ENCODE measurements at places on chromosomes 7 and 10. TPM values are rescaled to one million over a fixed set of nuclear protein-coding genes. Genes with fewer than 3 reads are reported as not detected.
A peak's percentile ranks its signal among the peaks of the same experiment; 100 is the strongest.

Gene FKBP9
- 81.8 TPM for total RNA-seq

DNA sequence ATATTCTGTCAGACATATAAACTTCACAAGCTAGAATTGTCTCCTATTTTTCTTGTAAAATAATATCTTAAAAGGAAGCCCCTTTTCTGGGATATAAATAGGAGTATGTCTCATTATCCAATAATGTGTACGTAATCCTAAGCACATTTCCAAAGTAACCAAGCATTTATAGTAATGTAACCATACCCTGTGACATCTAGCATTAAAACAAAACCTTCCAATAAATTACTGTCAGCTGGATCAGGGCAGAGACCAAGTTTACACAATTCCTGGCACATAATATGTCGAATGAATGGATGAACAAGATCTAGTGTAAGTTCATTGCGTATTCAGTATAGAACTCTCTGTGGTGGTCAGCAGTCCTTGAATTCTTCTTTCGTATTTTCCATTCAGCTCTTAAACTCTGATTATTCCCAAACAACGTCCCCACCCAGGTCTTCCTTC, 14.3 kb downstream of the CPED1 start:
- no peak for DNase-seq

DNA sequence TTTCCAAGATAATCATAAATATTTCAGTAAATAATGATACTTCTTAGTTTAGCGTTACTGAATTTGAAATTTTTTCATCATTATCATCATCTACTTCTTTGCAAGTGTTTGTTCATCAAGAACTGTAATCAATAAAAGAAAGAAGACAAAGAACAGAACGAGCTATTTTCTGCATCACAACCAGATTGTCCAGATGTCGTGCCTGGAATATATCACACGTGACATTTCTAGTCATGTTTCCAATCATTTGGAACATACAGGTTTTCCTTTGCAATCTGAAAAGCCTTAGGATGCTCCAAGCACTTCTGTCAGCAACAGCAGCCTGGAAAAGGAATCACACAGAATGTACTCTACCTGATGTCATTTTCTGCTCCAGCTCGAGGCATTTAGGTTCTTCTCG, 107.4 kb downstream of the FAM107B start:
- no peak for DNase-seq

DNA sequence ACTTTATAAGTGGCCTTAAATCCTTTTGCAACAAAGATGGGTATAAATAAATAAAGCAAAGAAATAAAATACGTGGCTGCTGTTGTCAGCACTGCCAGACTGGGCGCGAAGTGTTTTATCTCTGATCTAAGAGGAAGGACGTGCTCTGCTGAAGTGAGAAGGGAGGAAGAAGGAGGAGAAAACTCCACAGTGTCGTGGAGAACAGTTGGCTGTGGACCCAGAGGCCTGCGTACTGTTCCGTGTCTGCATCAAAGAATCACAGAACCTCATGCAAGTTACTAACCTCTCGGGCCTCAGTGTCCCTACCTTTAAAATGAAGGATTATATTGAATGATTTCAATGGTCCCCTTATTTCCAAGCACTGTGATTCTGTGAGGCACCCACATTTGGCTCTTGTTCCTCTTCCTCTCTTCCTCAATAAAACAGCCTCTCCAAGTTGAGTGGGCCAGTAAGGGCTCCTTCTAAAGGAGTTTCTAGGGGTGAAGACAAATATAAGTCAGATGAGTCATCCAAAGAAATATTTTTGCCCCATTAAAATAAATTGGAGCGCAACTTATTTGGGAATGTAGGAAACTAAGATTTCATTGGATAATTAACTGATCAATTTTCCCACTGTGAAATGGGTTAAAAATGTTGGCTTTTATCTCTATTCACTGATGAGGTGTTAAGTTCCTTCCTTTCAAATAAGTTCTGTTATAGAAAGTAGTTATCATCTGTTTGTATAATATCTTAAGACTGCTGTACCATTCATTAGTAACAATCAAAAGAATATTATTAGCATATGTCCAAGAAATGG, 126.9 kb upstream of the EFCAB10 start:
- DNase-seq, result no peak

Gene XRCC2
- total RNA-seq, result 0.88 TPM

DNA sequence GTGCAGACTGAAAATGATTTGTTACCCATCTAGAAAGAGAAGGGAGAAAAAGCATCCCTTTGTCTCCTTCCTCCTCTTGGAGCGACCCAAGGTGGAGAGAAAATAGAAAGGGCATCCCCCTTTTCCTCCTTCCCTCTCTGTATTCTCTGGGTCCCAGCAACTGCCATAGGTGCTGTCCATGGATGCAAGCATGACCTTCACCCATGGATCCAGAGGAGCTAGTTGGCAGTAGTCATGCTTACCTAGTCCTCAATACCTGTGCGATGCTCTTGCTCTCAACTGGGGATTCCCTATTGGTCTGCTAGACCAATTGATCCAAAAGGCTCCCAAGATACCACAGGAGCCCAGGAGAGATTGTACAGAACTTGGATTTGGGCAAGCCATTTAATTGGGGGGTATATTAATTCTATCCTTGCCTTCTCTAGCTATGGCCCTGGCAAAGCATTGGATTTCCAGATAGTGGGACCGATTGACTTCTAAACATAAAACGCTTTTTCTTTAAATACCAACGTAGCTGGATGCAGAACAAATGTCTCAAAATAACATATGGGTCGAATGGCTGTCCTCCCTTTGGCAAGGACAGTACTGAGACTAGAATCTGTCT, 547.8 kb upstream of the IGFBP3 start:
- DNase-seq, result no peak

GRCh38 chr10:13983035-13983434, 347.7 kb downstream of the FRMD4A start:
- DNase-seq, result no peak

- DNase-seq, result no peak
These were observed 641.2 kb upstream of the LRRTM3 start for GRCh38 chr10:66284621-66285020.

DNA sequence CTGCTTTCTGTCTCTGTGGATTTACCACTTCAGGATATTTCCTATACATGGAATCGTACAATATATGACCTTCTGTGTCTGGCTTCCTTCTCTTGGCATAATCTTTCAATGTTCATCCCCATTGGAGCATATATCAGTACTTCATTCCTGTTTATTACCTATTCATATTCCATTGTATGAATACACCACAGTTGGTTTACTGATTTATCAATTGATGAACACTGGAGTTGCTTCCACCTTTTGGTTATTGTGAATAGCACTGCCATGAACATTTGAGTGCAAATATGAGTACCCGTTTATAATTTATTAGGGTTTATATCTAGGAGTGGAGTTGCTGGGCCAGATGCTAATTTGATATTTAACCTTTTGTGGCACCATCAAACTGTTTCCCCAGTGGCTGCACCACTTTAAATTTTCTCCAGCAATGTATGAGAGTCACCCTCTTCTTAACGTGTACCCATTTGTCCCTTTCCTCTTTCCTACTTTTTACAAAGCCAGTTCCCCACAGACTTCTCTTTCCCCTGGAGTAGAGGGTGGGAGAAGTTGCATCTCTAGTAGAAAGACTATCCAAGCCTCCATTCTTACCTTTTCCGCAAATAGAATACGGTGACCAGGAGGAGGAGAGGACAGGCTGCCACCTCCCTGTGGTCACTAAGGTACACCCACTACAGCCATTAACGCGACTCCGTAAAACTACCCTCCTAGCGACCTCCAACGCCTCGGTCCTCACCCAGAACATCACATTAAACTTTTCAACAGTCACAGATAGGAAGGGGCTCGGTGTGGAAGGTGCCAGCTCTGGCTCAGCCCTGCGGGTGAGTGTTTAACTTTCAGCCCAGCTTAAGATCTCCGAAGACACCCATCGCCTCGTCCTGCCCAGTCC, 25.6 kb downstream of the SCD start:
- no peak for DNase-seq

- no peak for DNase-seq
These were observed 135.2 kb downstream of the INHBA start for GRCh38 chr7:41567731-41568114.

Gene ELN
- total RNA-seq, result 96.2 TPM

- no peak for DNase-seq
These were observed 55.8 kb downstream of the CLRN3 start for GRCh38 chr10:127836966-127837365.

Gene FRMD4A
- 40.4 TPM for total RNA-seq

DNA sequence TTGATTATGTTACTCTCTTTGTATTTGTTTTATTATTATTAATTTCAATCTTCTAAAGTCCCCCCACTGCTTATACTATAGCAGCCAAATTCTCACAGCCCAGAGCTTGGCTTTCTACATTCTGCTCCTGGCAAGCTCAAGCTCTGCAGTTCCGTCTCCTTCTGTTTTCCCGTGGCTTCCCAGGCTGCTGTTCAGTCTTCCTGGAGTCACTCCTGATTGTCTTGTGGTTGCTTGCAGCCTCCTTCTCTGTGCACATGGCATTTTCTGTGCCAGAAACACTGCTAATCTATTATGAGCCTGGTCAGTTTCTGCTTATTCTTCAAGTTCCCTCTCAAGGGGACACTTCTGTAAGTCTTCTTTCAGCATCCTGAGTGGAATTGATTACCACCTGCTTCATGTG, 533.7 kb upstream of the IGFBP3 start:
- no peak for DNase-seq

GRCh38 chr10:127320176-127320575, 123.8 kb upstream of the INSYN2A start:
- peak; percentile 21 for DNase-seq

- no peak for DNase-seq
These were observed 339.3 kb upstream of the POM121L12 start for GRCh38 chr7:52695973-52696595.

DNA sequence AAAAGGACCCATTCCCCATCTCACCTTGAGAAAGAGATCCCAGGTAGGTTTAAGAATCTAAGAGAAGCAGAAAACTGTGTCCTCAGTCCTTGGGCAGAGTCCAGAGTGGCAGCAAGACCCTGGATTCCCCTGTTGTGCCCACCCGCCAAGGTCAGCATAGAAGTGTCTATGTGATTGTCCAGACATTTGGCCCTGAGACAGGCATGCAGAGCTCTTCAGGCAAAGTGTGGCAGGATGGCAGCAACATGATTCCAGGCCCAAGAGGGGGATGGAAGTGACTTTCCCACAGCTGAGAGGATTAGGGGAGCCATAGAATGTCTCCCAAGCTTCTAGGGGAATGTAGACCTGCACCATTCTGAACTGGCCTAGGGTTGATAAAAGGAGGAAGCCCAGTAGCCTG, 39.1 kb upstream of the OPALIN start:
- DNase-seq, result no peak

GRCh38 chr7:48118041-48118440, 29.0 kb downstream of the UPP1 start:
- no peak for DNase-seq

Gene PIP4K2A
- 2.3 TPM for total RNA-seq

Gene ARMC10
- 53.9 TPM for total RNA-seq

Gene FAM13C
- total RNA-seq, result 18.5 TPM

DNA sequence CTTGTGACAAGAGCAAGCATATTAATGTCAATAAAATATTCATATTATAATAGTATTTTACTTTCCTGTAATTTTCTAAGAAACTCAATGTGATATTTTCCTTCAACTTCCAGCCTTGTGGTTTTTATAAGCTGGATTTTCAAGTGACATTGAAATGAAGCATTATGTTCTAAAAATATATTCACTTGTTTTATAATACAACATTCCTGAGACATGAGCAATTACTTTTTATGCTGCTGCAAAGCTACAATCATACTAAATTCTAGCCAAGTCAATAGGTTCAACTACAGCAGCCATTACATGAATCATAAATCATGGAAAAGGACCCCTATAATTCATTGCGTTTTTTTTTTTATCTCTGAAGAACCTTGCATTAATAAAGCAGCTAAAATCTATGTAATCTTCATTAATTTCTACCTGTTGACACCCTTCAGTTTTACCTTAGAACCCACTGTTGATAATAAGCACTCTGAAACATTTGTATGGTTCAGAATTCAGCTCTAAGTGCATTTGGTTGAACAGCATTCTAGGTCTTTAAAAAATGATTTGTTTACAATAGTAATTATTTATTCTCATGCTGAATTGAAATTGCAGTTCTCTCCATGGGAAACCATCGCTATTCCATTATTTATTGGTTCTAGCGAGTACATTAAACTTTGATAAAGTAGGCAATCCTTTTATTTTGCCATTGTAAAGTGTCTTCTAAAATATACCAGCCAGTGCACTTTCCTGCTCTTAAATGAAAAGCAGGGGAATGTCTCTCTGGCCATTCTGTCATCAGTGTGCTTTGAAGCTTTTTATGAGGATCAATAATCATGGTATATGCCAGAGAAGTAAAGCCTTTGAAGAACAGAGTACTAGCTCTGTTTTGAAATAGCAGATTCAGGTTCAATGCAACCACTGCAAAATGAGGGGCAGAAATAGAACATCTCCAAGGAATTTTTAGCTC, 132.6 kb downstream of the GNAT3 start:
- DNase-seq, result no peak

- DNase-seq, result no peak
These were observed 506.8 kb upstream of the COBL start for GRCh38 chr7:51823437-51823836.

GRCh38 chr7:44059219-44060090, 5.9 kb downstream of the PGAM2 start:
- no peak for DNase-seq

DNA sequence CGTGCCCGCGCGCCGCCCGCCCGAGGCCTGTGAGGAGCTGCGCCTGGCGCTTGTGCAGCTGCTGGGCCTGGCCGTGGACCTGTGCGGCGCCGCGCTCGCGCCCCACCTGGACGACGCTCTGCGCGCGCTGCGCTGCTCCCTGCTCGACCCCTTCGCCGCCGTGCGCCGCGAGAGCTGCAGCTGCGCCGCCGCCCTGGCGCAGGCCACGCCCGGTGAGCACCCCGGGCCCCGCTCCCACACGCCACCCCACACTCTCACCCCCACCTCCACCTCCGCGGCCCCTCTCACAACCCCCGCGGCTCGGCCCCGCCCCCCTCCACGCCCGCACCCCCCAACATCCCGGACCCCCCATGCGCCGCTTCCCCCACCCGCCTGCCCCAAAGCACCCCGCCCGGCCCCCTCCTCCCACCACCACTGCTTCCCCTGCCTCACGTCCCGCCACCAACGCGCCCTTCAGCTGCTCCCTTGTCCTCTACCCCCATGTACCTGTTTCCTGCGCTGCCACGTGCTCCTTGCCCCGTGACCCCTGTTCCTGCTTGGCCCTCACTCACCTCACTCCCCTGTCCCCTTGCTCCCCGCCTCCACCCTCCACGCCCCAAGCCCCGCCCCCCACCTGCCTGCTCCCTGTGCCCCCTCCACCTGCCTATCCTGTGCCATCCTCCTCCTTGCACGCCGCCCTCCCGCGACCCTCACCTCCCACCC, at the start of gene PRKAR1B:
TSS of gene PRKAR1B (minus strand) at position 178 of the 702 bp plus-strand sequence. CDS start 15,776 bp downstream, outside the sequence.
- DNase-seq, result peak; percentile 77

Gene ARHGEF5
- 75.4 TPM for total RNA-seq

- DNase-seq, result no peak
These were observed 137.7 kb downstream of the RTKN2 start for GRCh38 chr10:62130948-62131347.

Gene TLL2
- 0.39 TPM for total RNA-seq

DNA sequence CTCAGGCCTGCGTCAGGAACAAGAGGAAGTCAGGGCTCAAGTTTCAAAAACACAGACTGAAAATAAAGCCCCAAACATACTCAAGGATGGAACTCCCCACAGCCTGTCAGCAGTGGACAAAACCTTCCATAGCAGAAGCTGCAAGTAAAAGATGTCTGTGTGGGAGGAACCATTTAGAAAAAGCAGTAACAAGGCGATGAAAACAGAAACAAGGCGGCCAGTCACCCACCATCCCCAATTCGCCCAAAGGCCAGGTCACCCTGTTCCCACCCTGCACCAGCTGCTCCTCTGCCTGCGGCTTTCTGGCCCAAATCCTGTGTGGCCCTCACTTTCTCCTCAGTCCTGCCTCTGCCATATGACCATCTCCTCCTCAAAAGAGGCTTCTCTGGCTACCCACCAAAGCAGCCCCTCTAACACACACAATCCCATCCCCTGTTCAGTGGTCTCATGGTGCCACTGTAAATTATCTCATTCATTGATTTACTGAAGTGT, 27.8 kb downstream of the KCNMA1 start:
- no peak for DNase-seq

Data from lower leg skin (tissue), 4 donors.